ENCODE measurements at places on chromosomes 7 and 10.

- DNase-seq = no peak
Observed at GRCh38 chr7:17495655-17496394, 197.4 kb downstream of the AHR start.

DNA sequence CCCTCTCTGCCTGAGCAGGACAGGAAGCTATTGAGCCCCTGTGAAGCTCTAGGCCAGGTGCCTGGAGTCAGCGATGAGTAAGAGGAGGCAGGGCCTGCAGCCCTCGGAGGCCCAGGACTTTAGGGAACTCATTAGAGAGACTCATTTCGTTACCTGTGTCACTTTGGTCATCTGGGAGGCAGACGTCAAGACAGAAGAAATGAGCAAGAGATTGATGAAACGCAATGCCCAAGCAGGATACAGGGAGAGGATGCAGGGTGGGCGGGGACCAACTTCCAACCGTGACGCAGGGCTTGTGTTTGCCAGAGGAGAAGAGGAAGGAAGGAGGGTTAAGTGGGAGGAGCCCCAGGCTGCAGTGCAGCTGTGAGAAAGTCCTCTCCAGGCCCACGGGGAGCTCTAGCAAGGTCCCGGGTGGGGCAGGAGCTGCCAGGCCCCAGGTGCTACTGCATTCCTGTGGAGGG, 26.4 kb upstream of the GNA12 start:
- DNase-seq = no peak

- no peak for DNase-seq
Observed at GRCh38 chr7:35004531-35005095, 32.7 kb downstream of the DPY19L1 start.

GRCh38 chr7:17195576-17195975, 102.9 kb upstream of the AHR start:
- no peak for DNase-seq

DNA sequence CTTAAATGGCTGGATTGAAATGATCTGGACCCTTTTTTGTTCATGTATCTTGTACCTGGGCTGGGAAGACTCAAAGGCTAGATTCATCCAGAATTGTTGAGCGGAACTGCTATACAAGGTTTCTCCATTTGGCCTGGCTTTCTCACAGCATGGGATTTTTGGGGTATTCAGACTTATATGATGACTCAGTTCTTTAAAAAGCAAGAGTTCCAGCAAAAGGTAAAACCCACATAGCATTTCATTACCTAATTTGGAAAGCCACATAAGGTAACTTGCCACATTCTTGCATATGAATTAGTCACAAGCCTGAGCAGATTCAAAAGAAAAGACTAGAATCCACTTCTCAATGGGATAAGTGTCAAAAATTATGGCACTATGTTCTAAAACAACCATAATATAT, 137.4 kb downstream of the HGF start:
- no peak for DNase-seq

DNA sequence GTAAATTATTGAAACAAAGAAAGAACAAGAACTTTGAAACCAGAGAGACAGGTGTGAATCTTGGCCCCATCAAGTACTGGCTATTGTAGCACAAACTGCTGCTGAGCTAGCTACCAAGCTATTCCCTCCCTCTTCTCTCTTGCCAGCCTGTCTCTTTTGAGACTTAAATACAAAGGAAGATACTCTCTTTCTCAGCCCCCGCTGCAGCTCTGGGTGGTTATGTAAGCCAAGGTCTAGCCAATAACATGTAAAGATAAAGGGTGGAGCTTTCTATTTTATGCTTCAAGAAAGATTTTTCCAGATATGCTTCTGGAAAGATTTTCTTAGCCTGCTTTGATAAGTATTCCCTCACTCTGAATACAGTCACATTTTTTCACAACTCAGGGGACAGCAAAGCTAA, 17.2 kb downstream of the BAZ1B start:
- no peak for DNase-seq

DNA sequence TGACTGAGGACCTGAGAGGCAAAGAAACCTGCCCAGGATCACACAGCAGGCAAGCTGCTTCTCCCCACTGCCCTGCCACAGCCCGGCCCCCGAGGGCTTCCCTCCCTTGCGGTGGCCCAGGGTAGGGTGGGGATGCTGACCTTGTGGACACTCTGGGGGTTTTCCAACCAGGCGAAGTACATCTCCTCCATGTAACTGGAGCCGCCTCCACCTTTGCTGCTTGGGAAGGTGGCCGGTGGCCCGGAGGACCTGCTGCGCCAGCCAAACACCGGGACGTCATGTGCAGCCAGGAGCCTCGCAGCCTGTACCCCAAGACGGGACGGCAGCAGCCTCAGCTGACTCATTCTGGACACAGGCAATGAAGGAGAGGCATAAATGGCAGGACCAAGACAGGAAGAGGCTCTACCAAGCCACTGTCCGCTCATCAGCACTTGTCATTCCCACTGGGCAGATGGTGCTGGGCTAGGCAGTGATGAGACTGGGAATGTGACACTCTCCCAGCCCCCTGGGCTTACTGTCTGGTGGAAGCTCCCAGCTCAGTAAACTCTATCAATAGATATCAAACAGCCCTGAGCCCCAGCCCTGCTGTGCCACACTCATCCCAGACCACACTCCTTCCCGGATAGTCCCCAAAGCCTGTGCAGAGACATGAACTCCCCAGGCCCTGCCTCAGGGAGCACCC, 3.7 kb downstream of the OGDHL start:
- DNase-seq = no peak

- peak; percentile 47 for DNase-seq
Observed at GRCh38 chr7:12638851-12639456, 48.5 kb upstream of the ARL4A start.

- no peak for DNase-seq
Observed at GRCh38 chr10:93940881-93941280, 47.1 kb downstream of the SLC35G1 start.

Data from NCI-H1105 (cell line).